ENCODE measurements at places on chromosomes 7 and 10.

- no peak for DNase-seq
Measured at GRCh38 chr10:123236126-123236525, 81.9 kb downstream of the BUB3 start.

GRCh38 chr7:158160199-158160598, 427.4 kb downstream of the PTPRN2 start:
- DNase-seq: no peak

DNA sequence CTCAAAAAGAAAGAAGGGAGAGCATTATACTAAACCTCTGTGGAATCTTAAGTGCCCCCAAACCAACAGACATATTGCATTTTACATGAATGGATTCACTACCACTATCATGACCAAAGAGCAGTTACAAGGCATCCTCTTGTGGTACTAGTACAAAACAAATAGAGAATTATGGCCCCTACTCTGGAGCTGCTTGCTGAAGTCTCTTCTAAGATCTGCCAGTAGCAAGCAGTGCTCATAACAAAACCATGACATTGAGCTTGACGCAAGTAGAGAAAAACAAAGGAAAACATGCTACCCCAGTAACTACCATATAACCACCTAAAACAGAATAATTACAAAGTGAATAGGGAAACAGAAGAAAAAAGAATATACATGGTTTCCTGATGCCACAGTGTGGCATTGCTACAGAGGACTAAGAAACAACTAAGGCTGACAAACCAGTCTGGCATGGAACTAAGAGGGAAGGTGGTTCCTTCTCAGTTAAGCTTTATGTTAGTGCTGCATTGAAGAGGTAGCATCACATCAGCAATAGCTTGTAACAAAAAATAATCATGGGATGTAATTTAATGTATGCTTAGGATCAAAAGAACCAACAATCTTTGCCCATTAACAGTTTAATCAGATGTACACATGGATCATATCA, 150.2 kb upstream of the AGR3 start:
- no peak for DNase-seq

- DNase-seq: no peak
Measured at GRCh38 chr7:105887569-105888189, 11.3 kb upstream of the ATXN7L1 start.

DNA sequence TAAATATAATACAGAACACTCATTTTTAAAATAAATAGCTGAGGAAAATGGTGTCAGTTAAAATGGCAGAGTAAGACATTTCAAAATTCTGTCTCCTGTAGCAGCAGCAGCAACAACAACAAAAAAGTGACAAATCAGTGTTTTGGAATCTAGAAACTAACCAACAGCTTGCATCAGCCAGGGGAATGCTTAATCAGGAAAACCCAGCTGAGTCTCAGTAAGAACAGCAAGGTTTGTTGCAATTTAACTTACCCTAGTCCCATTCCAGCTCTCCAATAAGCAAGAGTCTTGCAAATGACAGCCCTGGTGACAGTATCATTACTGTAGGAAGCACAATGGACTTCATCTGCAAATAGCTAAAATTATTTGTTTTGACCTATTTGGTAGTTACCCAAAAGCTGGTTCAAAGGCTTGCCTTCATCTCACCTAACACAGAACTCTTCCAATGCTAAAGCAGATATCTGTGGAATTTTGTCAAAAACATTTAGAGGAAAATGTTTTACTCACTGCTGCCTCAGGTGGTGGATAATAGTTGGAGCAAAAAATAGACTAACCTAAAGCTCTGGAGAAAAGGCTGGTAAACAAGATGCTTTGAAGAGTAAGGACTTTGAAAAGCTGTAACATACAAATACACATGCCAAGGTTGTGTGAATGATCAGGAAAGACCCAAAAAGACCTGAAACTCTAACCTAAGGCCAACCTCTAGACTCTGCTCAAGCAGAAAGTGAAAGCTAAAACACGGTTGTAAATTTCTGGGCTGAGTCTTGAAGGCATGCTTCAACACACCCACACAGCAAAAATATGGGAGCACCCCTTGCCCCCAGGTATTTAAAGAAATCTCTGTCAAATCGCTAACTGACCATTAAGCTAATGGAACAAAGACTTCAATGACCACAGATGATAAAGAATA, 9.9 kb upstream of the ARHGAP22 start:
- no peak for DNase-seq

GRCh38 chr7:139049936-139050335, 14.1 kb upstream of the ZC3HAV1L start:
- no peak for DNase-seq

DNA sequence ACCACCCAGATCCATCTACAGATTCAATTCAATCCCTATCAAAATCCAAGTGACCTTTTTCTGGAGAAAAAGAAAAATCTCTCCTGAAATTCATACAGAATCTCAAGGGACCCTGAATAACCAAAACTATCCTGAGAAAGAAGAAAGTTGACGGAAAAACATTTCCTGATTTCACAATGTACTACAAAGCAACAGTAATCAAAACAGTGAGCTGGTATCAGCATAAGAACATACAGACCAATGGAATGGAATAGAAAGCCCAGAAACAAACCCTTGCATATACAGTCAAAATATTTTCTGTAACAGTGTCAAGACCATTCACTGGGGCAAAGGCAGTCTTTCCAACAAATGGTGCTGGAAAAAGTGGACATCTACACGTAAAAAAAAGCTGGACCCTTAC, 89.9 kb downstream of the JMJD1C start:
- no peak for DNase-seq

GRCh38 chr10:120942806-120943413, 91.7 kb downstream of the WDR11 start:
- DNase-seq: peak; percentile 58

DNA sequence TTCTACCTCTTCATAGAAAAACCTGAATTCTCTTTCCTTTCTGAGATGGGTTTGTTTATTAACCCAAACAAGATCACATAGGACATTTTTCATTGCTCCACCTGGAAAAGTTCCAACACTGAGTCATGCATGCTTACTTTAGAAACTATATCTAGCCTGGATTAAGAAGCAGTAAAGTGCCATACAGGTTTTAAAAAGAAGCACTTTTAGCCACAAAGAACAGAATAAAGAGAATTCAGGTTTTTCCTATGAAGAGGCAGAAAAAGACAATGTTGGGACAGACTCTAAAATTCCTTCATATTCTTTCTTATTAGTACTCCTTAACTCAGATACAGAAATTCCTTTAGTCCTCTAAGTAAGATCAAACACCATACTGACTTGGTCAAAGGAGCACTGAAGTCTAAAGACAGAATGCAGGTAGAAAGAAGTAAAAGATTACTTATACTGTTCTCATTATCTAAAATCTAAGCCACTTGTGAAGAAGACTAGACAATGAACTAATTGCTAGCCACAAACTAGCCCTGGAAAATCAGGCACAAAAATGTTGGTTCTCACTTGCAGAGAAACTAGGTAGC, 241.3 kb downstream of the ANK3 start:
- DNase-seq: no peak

GRCh38 chr7:49618028-49618427, 155.4 kb upstream of the VWC2 start:
- no peak for DNase-seq
